Putamen (tissue), 1 donor: ENCODE measurements at places on chromosomes 16 and 17.
A peak's percentile ranks its signal among the peaks of the same experiment; 100 is the strongest.

- no peak for DNase-seq
Observed at GRCh38 chr16:58299757-58300349, 5.0 kb upstream of the PRSS54 start.

DNA sequence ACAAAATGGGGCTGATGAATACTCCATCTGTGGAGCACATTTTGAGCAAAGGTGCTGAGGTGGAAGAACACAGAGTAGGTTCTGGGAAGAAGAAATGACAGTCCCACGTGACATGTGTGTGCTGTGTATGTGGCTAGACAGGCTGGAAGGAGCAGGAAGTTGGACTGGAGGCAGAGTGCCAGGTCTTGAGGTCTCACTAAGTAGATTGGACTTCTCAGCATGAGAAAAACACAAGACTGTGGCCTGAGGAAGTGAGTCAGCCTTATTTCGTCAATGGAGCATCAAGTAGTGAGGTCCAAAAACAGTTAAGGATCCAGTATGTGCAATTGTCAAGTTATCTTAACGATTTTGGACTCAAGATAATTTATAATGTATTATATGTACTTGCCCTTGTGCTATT, 736.5 kb downstream of the KCNJ2 start:
- DNase-seq, result peak; percentile 1

DNA sequence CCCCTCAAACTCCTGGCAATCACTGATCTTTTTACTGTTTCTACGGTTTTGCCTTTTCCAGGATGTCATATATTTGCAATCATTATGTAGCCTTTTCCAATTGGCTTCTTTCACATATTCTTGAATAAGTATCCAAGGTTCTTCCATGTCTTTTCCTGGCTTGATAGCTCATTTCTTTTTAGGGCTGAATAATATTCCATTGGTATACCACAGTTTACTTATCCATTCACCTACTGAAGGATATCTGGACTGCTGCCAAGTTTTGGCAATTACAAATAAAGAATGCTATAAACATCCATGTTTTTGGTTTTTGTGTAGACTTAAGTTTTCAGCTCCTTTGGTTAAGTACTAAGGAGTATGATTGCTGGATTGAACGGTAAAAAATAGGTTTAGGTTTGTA, 16.0 kb downstream of the GPATCH8 start:
- DNase-seq, result no peak

DNA sequence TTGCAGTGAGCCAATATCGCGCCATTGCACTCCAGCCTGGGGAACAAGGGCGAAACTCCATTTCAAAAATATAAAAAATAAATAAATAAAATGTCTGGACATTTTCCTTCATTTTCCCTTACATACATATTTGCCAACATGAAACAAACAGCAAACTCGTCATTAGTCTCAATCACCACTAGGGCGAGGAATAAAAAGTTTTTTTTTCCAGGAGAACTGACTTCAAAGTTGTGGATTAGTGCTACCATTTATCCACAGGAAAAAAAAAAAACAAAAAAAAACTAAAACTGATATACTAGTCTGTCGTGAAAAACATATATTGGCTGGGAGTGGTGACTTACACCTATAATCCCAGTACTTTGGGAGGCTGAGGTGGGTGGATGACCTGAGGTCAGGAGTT, 77.0 kb upstream of the MTMR4 start:
- no peak for DNase-seq

DNA sequence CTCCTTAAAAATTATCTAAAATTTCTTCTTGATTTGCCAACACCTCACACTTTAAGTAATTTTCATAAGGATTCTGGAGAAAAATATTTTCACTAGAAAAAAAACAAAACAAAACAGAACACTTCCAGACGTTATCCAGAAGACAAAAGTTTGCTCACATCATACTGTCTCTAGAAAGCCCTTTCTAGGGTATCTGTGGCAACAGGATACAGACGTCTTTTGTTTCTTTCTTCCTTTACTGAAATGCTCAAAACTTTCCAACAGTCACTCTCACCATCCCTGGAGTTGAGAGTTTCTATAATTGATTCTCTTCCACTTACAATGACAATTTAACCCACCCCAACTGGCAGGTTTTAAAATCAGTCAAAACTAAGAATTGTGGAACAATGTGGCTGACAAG, 2.6 kb downstream of the ZC3H7A start:
- no peak for DNase-seq

DNA sequence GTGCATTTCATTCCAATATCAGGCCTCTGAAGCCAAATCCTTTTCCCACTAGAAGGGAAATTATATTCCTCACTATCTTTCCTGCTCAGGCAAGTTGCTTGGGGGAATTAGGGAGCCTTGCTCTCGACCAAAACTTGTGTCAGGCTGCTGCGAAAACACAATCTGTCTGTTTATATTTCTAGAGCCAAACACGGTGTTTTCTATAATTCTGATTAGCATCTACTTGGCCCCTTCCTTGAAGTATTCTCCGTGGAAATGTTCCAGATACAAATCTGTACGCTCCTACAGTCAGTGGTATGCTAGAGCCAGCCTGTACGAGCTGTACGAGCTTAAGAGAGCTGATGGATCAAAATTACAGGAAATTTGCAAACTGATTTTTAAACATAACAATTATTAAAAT, 299.3 kb upstream of the SALL1 start:
- DNase-seq, result no peak

GRCh38 chr17:59093702-59094231, 12.9 kb downstream of the TRIM37 start:
- no peak for DNase-seq

GRCh38 chr17:73944366-73944765, 259.1 kb upstream of the RPL38 start:
- no peak for DNase-seq

DNA sequence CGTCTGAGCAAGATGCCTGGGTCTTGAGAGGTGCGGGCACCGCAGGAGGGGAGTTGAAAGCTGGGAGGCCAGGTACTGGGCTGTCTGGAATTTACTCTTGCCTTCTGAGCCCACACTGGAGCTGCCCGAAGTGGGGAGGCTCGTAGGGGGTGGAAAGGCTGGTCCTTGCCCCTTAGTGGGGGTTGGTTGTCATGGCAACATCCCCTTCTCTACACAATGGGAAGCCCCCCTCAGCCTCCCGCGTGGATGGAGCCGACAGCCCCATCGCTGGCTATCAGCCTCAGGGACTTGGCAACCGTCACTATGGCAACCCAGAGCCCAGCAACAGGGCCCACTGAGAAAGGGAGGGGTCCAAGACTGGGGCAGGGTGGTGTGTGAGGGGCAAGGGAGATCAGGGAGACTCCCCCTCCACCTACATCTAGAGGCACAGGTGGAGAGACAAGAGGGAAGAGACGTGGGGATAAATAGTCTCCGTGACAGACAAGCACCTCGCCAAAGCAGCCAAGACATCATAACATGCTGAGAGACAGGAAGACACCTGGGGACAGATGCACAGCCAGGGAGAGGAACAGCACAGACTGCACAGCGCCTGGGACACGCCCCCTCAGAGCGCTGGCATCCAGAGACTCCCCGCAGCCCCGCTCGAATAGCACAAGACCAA, 5.3 kb upstream of the DNAH2 start:
- DNase-seq, result no peak

- DNase-seq, result peak; percentile 20
Observed at GRCh38 chr17:63039342-63039741, 73.3 kb downstream of the TANC2 start.
